ENCODE measurements at places on chromosomes 1 and 21.
A peak's percentile ranks its signal among the peaks of the same experiment; 100 is the strongest.

- no peak for DNase-seq
These were observed 64.0 kb downstream of the ZBTB17 start for GRCh38 chr1:15911927-15912326.

GRCh38 chr21:41321211-41321907 lies 4.8 kb downstream of the FAM3B start:
- DNase-seq, result no peak

DNA sequence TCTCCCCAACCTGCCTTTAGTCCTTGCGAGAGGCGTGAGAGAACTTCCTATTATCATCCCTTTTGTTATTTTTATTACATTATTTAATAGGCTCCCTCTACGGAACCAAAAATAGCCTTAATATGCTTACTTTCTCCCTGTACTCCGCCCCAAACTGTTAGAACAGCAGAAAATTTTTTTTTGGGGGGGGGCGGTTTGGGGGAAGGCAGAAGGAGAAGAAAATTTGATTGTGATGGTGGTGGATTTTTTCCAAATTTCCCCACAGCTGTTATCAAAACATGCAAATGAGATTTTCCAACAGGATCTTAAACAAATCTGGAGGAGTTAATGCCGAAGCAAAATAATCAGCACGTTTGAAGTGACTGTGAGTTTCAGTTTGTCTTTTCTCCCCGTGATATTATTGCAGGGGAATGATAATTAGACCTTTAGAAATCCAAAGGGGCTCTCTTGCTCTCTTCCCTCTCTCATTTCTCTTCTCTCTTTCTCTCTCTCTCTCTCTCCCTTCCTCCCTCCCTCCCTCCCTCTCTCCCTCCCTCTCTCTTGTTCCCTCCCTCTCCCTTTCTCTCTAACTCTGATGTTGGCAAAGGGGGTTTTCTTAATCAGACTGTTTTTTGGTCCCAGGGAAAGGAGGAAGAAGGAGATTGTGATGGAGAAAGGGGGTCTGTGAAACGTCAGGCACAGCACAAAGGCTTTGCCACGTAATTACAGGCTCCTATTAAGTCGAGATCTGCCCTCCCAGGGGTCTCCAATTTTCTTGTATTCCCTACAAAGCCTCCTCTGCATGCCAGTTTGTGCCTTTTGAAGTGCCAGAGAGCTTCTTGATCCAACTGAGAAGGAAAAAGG lies 1.1 kb upstream of the PRRX1 start:
- DNase-seq, result no peak

DNA sequence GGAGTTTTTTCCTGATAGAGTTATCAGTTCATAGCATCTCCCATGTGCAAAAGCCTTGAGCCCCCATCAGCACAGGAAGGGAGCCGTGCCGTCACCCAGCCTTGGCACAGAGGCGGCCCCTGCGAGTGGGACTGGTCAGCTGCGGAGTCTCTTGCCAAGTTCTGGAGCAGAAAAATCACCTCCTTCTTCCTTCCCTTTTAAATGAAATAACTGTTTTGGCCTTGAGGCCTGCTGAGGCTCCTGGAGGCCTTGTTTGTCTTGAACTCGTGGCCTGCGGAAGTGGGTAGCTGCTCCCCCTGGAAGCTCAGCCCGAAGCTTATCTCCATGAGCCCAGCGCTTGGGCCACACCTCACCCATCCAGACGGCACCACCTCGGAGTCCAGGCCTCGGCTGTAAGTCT lies 145.7 kb upstream of the TMEM51 start:
- DNase-seq, result no peak

- DNase-seq, result no peak
These were observed 20.7 kb downstream of the NADK start for GRCh38 chr1:1757422-1758058.

DNA sequence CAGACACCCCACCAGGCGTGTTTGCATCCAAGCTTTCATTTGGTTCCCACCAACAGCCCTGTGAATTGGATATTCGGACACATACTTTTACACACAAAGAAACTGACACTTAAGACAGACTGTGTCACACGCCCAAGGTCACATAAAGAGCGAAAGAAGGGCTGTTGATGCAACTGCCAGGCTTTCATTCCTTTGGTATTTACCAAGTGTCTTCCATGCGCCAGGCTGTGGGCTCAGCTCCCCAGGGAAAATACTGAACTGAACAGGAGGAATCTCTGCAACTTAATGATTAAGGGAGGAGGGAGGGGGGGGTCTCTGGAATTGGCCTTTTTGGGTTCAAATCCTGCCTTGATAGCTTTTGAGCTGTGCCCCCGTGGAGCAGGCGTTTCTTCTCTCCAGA lies 122.8 kb downstream of the ACTL8 start:
- DNase-seq, result no peak

DNA sequence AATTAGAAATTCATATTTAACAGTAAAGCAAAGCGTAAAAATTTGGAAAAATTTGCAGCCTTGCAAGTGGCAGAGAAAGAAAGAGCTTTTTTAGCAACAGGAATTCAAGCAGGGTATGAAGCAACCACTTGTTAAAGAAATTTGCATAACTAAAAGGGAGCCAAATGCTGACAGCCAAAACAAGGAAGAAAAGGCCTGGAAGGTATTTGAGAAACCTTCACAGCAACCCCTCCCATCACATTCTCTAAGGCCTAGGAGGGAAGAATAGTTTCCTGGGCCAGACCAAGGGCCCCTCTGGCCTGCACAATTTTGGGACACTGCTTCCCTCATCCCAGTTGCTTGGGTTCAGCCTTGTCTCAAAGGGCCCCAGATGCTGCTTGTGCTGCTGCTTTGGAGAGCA lies 672.4 kb upstream of the TMPRSS15 start:
- no peak for DNase-seq

DNA sequence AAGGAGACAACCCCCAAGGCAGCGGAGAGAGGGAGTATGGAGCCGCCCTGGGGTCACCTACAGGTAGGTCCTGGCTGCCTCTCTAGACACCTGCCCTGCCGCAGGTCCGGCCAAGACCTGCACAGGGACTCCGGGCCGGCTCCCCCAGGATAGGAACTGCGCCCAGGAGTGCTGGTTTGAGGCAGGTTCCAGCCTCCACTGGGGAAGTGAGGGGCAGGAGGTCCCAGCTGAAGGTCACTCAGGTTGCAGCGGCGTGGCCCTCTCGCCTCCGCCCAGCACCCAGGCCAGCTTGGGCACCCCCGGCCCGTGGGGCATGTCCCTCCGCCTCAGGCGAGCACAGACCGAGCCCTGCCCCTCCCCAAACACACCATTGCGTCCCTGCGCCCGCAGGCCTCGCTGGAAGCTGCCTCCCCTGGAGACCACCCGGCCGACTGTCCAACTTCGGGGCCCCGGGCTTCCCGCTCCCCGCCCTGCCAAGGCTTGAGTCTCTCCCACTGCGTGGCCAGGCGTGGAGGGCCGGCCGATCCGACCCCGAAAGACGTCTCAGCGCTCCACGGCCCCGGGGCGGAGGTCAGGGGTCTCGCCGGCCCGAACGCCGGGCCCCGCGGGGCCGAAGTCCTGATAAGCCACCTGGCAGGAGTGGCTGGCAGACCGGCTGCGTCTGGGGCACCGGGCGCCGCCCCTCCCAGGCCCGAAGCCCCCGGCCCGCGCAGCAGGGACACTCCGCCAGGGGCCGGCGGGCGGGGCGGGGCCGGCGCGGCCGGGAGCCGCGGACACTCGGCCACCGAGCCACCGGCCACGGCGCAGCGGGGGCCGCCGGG lies 1.4 kb upstream of the SKI start:
- DNase-seq, result peak; percentile 59

DNA sequence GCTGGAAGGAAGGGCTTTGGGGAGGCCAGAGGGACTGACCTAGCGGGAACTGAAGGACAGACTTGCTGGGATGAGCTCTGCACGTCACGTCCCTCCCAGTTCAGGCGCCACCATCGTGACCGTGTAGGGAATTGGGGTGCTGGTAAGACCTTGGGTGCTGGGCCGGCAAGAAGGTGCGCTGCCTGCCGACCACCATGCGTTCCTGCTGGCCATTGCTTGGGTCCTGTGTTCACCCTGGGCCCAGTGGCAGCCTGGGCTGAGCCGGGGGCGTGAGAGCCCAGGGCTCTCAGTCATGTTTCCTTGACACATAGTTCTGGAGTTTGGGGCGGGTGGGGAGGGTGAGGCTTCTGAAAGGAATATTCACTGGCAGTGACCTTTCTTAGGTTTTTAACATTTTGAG lies 176.0 kb downstream of the CAMTA1 start:
- DNase-seq, result no peak

GRCh38 chr21:42159560-42160110 lies 59.3 kb upstream of the ABCG1 start:
- no peak for DNase-seq

- peak; percentile 83 for DNase-seq
These were observed 6.8 kb downstream of the JMJD4 start for GRCh38 chr1:227728059-227728891.

DNA sequence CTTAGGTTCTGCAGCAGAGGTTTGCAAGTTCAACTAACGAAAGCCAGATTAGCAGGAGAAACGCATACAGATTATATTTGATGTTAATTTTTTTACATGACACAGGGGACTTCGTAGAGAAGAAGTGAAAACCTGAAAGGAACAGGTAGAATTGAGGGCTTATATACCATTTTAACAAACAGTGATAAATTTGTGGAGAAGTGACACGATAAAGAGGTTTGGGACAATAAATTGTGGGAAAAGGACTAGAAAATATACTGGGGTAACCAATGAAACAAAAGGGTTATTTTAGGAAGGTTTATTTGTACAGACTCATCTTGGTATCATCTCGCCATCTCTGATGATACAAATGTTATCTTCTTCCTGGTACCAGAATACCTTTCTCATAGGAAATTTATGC lies 452.9 kb downstream of the SETD4 start:
- DNase-seq, result no peak

DNA sequence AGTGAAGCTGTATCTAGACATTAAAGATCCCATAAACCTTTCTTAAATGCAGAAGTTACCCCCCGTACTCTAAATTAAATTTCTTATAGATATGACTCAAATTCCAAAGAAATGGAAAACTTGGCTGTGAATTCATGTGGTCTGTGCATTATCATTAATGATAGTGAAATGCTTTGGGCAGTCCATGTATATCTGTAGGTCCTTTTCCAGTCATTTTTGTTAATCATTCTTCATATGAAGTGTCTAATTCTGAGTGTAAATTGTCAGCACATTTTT lies 89.3 kb downstream of the RGL1 start:
- DNase-seq, result no peak

GRCh38 chr1:99533909-99534637 lies 111.8 kb upstream of the PALMD start:
- DNase-seq, result no peak

GRCh38 chr1:27778056-27778455 lies 5.0 kb downstream of the STX12 start:
- no peak for DNase-seq

- no peak for DNase-seq
These were observed 54.5 kb upstream of the PPM1J start for GRCh38 chr1:112769611-112770010.

DNA sequence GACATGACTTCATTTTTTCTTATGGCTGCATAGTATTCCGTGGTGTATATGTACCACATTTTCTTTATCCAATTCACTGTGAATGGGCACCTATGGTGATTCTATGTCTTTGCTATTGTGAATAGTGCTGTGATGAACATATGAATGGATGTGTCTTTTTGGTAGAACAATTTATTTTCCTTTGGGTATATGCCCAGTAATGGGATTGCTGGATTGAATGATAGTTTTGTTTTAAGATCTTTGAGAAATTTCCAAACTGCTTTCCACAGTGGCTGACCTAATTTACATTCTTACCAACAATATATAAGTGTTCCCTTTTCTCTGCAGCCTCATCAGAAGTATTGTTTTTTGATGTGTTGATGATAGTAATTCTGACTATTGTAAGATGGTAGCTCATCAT lies 361.7 kb upstream of the SGIP1 start:
- no peak for DNase-seq

GRCh38 chr1:198893141-198893540 lies 254.3 kb downstream of the PTPRC start:
- DNase-seq, result no peak

DNA sequence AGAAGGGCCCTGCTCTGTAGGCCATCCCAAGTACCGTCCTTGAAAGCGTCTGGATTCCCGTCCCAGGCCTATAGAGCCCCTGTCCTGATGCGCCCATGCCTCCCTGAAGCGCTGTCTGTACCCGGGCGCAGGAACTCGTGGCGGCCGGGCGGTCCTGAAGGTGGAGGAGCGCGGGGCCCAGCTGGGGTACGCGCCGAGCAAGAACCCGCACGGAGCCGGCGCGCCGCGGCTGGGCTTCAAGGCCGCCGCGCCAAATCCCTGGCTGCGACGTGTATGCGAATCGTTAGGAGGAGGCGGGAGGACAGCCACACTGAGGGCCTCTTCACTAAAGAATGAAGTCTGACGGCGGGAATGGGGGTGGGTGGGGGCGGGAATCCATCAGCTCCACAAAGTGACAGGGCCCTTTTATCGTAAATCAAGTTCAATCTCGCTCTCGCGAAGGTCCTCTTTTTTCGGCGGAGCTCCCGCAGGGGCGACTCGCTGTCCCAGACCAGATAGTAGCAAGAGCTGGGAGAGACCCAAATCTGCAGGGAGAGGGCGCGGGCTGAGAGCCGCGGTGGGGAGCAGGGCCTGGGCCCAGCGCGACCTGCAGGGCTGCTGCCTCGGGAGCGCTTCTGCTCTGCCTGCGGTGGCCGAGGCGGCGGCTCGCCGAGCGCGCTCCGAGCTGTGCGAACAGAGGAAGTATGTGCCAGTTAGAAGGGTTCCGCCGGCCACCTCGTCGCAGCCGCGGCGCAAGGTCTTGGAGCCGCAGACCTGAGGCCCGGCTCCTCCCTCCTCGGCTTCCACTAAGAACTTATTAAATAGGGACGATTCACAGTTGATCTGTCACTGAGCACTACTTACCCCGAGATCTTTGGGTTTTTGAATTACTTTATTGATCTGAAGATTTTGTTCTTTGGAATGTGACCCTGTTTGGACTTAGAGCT lies 10.4 kb downstream of the BARHL2 start:
- no peak for DNase-seq

GRCh38 chr21:29175408-29176134 lies 45.1 kb downstream of the MAP3K7CL start:
- DNase-seq, result no peak

DNA sequence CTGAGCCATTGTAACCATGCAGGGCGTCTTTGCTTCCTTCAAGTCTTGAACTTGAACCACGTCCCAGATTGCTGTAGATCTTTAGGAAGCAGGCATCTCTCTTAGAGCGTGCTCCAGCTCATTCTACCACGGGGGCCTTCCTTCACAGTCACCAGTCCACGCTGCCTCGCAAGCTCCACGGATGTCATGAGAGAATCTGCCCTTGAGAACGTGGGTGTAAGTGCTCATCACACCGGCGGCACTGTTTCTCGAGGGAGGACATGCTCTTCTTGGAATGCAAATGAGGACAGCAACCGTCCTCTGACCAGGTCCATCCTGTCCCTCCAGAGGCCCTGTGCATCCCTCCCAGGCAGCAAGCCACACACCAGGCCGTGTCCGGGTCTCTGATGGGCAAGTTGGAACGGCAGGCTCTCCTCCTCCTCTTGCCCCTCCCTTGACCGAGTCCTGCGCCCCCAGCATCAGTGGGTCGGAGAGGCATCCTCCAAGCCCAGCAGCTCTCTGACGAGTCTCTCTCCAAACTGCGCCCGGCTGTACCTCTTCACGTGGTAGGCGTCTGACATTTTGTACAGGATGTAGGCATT lies 103.1 kb downstream of the PGBD5 start:
- DNase-seq, result no peak
